SK-N-SH (cell line): ENCODE measurements at places on chromosomes 1 and 21. TPM values are rescaled to one million over a fixed set of nuclear protein-coding genes. Genes with fewer than 3 reads are reported as not detected.

DNA sequence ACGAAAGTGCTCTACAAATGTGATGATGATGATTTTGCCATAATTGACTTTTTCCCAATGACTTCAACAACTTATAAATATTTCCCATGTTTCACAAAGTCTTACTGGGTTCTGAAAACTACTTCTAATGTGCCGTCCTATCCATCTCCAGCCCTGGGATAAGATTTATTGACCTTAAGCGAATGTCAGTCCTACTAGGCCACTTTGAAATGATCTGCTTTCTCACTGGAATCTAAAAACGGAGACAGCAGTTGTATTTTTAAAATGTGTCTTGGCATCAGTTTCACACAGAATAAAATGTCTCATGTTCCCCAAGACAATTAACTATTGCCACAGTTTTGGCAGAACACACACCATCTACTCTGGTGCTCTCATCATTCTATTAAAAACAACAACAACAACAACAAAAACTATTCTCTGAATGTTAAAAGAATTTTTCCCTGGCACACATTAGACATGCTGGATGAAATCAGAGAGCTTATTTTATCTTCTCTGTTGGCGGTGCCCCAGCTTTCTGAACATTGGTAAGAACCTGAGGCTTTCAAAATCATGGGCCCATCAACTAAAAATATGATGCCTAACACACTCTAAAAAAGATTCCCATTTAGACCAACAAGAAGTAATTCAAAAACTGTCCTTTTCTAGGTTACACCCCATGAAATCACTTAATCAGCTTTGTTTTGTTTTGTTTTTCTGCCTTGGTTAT, 23.1 kb upstream of the DNASE2B start:
- DNase-seq = no peak

DNA sequence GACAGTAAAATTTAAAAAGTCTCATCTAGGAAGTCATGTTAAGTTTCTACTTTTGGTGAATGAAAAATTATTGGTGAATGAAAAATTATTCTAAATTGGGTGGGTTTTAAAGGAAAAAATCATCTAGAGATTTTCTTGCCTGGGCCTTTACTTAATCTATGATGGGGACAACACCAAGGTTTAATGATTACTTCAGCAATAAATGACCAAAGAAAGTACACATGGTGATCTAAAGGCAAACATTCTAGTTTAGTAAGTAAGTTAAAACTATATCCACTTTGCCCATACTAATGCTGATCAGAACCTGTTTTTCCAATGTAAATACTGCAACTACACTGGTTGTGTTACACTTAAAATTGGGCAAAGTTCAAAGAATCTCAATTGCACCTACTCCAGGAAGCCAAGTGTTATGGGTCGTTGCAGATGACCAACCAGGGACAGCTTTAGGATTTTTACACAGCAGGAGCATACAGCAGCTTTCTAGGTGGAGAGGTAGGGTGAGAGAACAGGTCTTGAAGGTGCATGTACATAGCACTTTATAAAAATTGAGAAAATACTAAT, 14.6 kb upstream of the RPL5 start:
- DNase-seq = no peak

DNA sequence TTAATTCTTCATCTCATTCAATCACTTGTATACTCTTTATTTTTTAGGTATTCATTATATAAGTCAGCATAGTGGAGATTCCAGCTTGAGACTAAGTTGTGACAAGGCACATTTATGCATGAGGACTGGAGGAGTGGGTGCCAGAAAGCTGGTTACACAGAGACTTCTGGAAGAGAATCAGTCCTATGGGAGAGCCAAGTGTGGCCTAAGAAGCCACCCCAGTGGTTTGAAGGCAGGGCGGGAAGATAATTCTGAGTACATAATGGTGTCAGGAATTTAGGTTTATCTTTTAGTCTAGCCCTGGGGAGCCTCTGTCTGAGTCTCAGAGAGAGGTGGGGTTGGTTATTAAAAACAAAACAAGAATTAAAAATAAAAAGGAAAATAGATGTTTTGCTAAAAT, 83.0 kb downstream of the SPAG17 start:
- DNase-seq = no peak

GRCh38 chr21:29145354-29145782, 14.9 kb downstream of the MAP3K7CL start:
- DNase-seq = no peak

GRCh38 chr1:45172005-45172404, 34.4 kb downstream of the ZSWIM5 start:
- no peak for DNase-seq

DNA sequence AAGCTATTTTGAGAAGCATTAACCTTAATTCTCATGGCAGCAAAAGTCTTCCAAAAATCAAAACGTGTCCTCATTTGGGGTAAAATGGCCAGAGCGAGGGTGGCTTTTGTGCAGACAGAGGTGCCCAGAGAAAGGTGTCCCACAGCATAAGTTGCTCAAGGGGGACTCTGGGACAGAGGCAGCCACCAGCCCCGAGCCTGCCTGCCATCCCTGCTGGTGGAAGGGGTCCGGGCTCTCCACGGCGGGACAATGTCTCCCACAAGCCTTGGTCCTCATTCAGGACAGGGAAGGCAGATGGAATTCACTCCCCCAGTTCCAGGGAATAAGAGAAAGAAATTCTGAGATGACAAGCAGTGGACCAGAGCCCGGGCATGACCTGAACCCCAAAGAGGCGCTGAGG, 12.6 kb upstream of the ARHGEF16 start:
- DNase-seq = no peak

Gene ZBTB8B
- polyA plus RNA-seq = 0.08 and 0.16 TPM in 2 replicates

Gene PCBP3
- 4.2 and 9.5 TPM in 2 replicates for polyA plus RNA-seq

Gene EXO1
- polyA plus RNA-seq = 3.9 and 4.6 TPM in 2 replicates

Gene REG4
- not detected in 2 replicates for polyA plus RNA-seq

Gene RCSD1
- 0.02 and 0.03 TPM in 2 replicates for polyA plus RNA-seq

Gene IGSF9
- polyA plus RNA-seq = 0.86 and 2.4 TPM in 2 replicates

Gene CCDC27
- not detected in 2 replicates for polyA plus RNA-seq

Gene HAO2
- polyA plus RNA-seq = not detected in 2 replicates
